ENCODE measurements at places on chromosomes 2 and 18.

- DNase-seq, result no peak
Measured at GRCh38 chr2:214542866-214543265, 132.0 kb downstream of the VWC2L start.

- no peak for DNase-seq
Measured at GRCh38 chr2:98556344-98557033, 51.8 kb downstream of the COA5 start.

GRCh38 chr2:235810846-235811245 lies 317.0 kb downstream of the AGAP1 start:
- no peak for DNase-seq

GRCh38 chr18:57205641-57206040 lies 58.8 kb downstream of the BOD1L2 start:
- no peak for DNase-seq

GRCh38 chr2:15646661-15647060 lies 55.0 kb downstream of the DDX1 start:
- DNase-seq, result no peak

- DNase-seq, result peak; percentile 42
Measured at GRCh38 chr2:70541481-70542020, 12.1 kb downstream of the TGFA start.

DNA sequence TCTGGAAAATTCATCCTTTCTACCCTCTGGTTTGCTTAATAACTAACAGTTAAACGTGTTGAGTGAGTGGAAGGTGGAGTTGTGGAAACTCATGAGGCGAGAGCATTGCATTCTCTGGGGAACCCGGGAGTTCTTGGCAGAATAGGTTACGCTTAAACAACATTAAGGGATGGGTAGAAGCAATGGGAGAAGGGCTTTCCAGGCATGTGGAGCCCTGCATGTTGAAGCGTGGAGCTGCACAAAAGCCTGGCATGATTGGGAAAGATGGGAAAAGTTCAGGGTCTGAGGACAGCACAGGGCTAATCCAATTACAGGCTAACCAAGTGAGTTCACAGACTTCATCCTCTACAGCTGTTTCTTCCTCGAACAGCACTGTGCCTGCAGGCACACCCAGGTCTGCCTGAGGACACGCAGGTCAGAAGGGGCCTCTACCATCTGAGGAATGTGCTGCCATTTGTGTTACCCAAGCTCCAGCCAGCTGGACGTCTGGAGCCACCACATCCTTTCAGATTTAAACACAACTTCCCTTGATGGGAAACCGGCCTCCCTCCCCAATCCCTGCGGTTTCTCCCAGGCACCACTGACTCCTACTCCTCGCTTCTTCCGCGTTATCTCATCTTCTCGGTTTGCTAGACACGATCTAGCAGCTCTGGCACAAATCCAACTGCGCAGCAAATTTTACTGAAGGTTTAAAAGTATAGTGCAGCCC lies 164.2 kb downstream of the ANTXR1 start:
- no peak for DNase-seq

GRCh38 chr2:84779781-84780180 lies 101.1 kb downstream of the TRABD2A start:
- DNase-seq, result no peak

DNA sequence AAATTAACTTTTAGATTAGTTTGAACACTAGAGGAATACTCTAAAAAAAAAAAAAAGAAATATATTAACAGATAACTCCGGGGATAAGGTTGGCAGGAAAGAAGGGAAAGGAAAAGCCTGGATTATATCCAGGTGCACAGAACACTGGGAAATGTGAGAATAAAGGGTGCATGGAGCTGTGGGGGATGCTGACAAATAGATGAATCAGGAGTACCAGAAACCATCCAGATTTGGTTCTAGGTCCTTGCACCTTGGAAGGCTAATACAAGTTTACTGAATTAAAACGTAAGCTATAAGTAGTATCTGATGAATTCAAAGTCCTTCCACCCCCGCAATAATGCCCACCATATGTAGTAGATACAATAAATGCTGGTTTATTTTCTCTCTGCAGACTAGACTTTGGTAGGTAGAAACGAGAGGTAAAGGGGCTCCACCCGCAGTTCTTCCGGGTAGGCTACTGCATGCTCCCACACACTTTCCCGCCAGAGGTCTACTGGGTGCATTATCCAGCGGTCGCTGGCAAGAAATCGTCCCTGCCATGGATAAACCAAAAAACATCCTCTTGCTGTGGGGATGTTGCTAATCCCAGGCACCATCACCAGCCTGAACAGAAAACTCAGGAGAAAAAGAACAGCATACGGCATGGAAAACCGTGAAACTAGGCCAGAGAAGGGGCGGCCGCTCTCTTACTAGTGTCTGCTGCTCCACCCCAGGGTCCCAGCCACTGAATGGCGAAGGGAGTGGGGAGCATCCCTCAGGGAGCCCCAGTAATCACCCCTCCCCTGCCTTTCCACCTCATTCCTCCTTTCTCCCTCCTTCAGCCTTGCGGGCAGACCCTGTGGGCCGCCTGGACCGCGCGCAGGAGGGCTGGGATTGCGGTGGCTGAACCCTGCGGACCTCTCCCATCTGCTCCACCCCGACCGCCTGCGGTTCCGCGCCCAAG lies 1.5 kb downstream of the CNRIP1 start:
- DNase-seq, result no peak

- DNase-seq, result no peak
Measured at GRCh38 chr2:36586672-36587071, 11.3 kb downstream of the FEZ2 start.

DNA sequence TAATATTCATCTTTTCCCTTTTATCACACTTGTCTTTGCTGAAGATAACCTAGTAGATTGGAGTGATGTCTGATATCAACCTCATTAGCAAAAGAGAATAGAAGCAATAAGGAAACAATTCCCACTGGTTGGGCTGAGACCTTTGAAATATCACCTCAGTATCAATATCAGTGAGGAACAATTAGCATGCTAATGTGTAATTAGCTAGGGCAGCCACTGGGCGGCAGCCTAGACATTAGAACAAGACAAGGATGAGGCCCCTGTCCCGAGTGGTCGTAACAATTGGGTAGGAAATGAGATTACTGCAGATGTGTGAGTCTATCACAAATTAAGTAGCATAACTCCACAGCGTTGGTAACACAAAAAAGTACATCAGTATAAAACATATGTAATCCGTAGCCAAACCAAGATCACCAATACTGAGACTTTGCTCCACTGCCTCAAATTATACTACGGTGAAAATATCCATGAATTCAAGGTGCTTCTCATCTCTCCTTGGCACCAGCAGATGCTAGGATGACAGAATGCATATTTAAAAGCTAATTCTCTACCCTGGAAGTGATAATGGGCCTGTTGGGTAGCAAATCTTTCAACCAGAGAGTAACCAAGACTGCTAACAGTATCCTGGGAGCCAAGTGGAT lies 99.1 kb downstream of the ALPK2 start:
- no peak for DNase-seq

- no peak for DNase-seq
Measured at GRCh38 chr2:84891355-84892010, 10.6 kb upstream of the TRABD2A start.

DNA sequence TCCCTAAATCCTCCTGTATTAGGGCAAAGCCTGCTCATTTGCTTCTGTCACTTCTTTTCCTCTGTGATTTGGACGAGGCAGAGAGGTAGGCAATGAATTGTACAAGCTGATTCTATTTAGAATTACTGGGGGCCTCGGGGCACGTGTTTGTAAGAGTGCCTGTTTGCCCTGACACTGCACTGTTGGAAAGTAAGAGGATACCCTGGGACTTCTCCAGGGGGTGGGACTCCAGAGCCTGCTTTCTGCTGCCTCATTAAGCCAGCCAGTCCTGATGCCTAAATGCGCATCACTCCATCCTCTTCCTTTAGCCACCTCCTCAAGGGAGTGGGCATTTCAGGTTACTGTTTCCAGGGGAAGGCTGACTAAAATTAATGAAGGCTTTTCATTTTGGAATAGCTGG lies 134.3 kb downstream of the TDRD15 start:
- no peak for DNase-seq
